Fibroblast of lung (primary cell): ENCODE measurements at places on chromosomes 7 and 10. TPM values are rescaled to one million over a fixed set of nuclear protein-coding genes. Genes with fewer than 3 reads are reported as not detected.

DNA sequence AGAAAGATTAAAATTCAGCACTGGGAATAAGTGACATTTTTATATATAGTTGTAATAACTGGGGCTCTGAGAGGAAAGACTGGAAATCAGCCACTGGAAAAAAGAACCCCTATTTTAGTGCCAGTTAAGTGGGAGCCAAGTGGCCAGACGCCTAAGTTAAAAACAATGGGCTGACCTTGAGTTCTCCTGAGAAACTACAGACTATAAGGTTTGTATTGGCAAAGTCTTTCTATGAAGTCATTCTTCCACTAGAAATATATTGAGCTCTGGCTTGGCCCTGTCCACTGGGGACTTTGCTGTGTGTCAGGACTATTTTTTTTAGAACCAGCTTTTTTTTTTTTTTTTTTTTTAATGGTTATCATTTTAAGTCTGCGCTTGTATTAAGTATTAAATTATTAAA, 210.6 kb upstream of the FZD8 start:
- no peak overlapping the region for H3K4me3 ChIP-seq
- H3K36me3 ChIP-seq: no peaks in the 10 kb centered on the region
- no peak for DNase-seq
- H3K27me3 ChIP-seq: no peaks in the 10 kb centered on the region
- peaks cover 3% of the 10 kb centered on the region for H3K4me1 ChIP-seq

- H3K4me1 ChIP-seq: no peaks in the 10 kb centered on the region
- no peak for DNase-seq
- no peaks in the 10 kb centered on the region for H3K27me3 ChIP-seq
- no peak overlapping the region for H3K27ac ChIP-seq
- H3K4me3 ChIP-seq: no peak overlapping the region
- no peaks in the 10 kb centered on the region for H3K36me3 ChIP-seq
Observed at GRCh38 chr10:54266395-54266794, 534.6 kb downstream of the PCDH15 start.

- H3K27ac ChIP-seq: no peak overlapping the region
- no peak for DNase-seq
- H3K4me1 ChIP-seq: no peaks in the 10 kb centered on the region
- no peaks in the 10 kb centered on the region for H3K27me3 ChIP-seq
- no peaks in the 10 kb centered on the region for H3K36me3 ChIP-seq
Observed at GRCh38 chr7:63077841-63078240, 920.8 kb upstream of the ZNF722 start.

- H3K27ac ChIP-seq: no peak overlapping the region
- no peaks in the 10 kb centered on the region for H3K27me3 ChIP-seq
- H3K4me3 ChIP-seq: no peak overlapping the region
- DNase-seq: no peak
- no peaks in the 10 kb centered on the region for H3K36me3 ChIP-seq
Observed at GRCh38 chr10:126892226-126893175, 12.7 kb upstream of the DOCK1 start.

DNA sequence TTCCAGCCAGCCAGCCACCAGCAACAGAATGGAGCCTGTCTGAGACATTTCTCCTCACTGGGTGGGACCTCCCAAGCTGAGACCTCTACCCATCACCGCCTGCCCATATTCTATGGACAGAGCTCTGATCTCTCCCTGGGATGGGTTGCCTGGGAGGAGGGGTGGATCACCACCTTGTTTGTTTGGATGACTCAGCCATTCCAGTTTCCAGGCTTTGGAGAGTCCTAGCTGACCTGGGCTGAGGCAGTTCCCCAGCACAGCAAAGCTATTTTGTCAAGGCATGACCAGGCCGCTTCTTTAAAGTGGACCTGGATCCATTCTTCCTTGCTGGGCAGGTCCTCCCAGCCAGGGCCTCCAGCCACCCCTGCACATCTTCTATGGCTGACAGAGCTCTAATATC, 982.3 kb downstream of the DNAJB9 start:
- no peak overlapping the region for H3K27ac ChIP-seq
- no peaks in the 10 kb centered on the region for H3K36me3 ChIP-seq
- no peak for DNase-seq
- no peak overlapping the region for H3K4me3 ChIP-seq
- H3K4me1 ChIP-seq: no peaks in the 10 kb centered on the region

DNA sequence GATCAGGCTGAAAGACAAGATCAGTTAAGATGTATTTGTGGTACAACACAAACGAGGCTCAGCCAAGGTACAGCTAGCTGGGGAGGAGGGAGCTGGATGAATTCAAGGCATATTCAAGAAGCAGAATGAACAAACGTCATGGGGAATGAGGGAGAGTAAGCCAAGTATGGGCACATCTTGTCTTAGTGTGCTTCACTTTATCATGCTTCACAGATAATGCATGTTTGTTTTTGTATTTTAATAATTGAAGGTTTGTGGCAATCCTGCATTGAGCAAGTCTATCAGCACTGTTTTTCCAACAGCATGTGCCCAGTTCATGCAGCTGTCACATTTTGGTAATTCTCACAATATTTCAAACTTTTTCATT, 135.4 kb downstream of the HIBADH start:
- no peak overlapping the region for H3K27ac ChIP-seq
- H3K4me3 ChIP-seq: no peak overlapping the region
- no peaks in the 10 kb centered on the region for H3K27me3 ChIP-seq
- H3K36me3 ChIP-seq: peaks cover 2% of the 10 kb centered on the region
- no peaks in the 10 kb centered on the region for H3K4me1 ChIP-seq

DNA sequence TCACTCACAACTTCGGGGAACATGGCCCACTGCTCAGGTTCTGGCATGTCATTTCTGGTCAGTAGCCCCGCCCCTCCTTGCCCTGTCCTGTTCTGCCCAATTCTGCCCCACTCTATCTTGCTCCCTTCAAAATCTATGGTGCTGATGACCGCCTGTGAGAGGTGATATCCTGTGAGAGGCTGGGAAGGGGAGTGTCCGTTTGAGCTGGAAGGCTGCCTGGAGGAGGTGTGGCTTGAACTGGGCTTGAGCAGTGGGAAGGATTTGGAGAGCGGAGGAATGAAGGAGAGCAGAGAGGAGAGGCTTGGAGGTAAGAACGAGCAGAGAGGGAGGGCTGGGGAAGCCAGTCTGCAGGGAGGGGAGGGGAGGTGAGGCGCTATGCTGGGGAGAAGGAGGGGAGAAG, 145.3 kb downstream of the RPS24 start:
- H3K4me1 ChIP-seq: no peaks in the 10 kb centered on the region
- H3K36me3 ChIP-seq: no peaks in the 10 kb centered on the region
- peak; percentile 45 for DNase-seq
- H3K4me3 ChIP-seq: no peak overlapping the region
- H3K27me3 ChIP-seq: peaks cover 8% of the 10 kb centered on the region
- no peak overlapping the region for H3K27ac ChIP-seq

- peaks cover 5% of the 10 kb centered on the region for H3K36me3 ChIP-seq
- H3K27me3 ChIP-seq: no peaks in the 10 kb centered on the region
- peak within 1 kb of the TSS; percentile 88 for H3K4me3 ChIP-seq
- no peaks in the 10 kb centered on the region for H3K4me1 ChIP-seq
- DNase-seq: peak; percentile 96
Observed at GRCh38 chr7:80918909-80919721, at the start of gene SEMA3C. TSS of gene SEMA3C (minus strand) at chr7:80919051. CDS start at chr7:80916781, 2,270 bp downstream.

- H3K36me3 ChIP-seq: no peaks in the 10 kb centered on the region
- no peak for DNase-seq
- H3K4me1 ChIP-seq: peaks cover 10% of the 10 kb centered on the region
- H3K27me3 ChIP-seq: no peaks in the 10 kb centered on the region
Observed at GRCh38 chr7:92783260-92784201, 52.8 kb downstream of the CDK6 start.

DNA sequence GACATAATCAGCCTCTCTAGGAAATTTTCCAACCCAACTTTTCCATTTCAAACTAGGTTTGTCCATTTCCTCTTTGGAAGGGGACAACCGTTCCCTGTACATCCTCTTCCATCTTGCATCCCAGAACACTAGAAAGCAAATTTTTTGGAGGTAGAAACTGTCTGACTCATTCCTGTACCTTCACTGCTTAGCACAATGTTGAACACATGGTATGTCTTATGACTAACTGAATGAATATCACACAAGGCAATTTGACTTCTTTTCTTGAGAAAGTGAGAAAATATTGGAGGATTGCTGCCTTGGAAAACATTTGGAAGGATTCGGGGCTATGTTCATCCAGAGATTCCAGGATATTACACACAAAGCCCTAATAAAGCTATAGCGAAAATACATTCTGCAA, 289.1 kb downstream of the FGFR2 start:
- no peaks in the 10 kb centered on the region for H3K36me3 ChIP-seq
- no peak overlapping the region for H3K4me3 ChIP-seq
- H3K27me3 ChIP-seq: no peaks in the 10 kb centered on the region

- DNase-seq: peak; percentile 2
- H3K27ac ChIP-seq: no peak overlapping the region
- no peak overlapping the region for H3K4me3 ChIP-seq
- H3K27me3 ChIP-seq: no peaks in the 10 kb centered on the region
Observed at GRCh38 chr7:146655928-146656797, 539.6 kb downstream of the CNTNAP2 start.

DNA sequence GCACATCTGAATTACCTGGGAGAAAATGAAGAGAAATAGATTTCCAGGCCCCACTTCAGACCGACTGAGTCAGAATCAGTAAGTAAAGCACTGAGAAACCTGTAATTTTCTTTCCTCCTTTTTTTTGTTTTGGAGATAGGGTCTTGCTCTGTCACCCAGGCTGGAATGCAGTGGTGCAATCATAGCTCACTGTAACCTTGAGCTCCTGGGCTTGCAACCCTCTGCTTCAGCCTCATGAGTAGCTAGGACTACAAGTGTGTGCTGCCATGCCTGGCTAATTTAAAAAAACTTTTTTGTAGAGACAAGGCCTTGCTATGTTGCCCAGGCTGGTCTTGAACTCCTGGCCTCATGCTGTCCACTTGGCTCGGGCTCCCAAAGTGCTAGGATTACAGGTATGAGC, 260.2 kb downstream of the STK31 start:
- no peaks in the 10 kb centered on the region for H3K36me3 ChIP-seq
- no peaks in the 10 kb centered on the region for H3K27me3 ChIP-seq
- no peak for DNase-seq
- no peaks in the 10 kb centered on the region for H3K4me1 ChIP-seq
- H3K4me3 ChIP-seq: no peak overlapping the region
- no peak overlapping the region for H3K27ac ChIP-seq

DNA sequence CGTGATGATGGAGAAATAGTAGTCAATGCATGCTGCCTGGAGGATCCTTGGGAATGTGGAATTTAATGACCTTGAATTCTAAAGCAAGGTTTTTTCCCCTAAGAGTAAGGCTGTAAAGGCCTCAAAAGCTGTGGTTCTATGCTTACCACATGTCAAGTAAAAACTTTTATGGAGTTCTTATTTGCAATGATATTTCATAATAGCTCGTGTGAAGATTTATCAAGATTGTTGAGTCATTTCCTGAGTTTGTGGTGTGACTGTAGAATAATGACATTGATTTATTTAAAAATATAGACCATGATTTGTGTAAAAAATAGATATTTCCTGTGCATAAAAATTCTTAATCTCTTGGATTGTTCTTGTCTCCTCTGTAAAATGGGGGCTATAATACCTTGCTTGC, 67.5 kb upstream of the SORCS1 start:
- no peaks in the 10 kb centered on the region for H3K4me1 ChIP-seq
- no peaks in the 10 kb centered on the region for H3K36me3 ChIP-seq
- no peak overlapping the region for H3K27ac ChIP-seq
- DNase-seq: no peak
- H3K4me3 ChIP-seq: no peak overlapping the region
- H3K27me3 ChIP-seq: no peaks in the 10 kb centered on the region

GRCh38 chr7:77904252-77904651, 105.7 kb downstream of the PHTF2 start:
- no peaks in the 10 kb centered on the region for H3K4me1 ChIP-seq
- DNase-seq: no peak
- no peaks in the 10 kb centered on the region for H3K27me3 ChIP-seq
- no peak overlapping the region for H3K27ac ChIP-seq
- H3K36me3 ChIP-seq: peaks cover 2% of the 10 kb centered on the region

DNA sequence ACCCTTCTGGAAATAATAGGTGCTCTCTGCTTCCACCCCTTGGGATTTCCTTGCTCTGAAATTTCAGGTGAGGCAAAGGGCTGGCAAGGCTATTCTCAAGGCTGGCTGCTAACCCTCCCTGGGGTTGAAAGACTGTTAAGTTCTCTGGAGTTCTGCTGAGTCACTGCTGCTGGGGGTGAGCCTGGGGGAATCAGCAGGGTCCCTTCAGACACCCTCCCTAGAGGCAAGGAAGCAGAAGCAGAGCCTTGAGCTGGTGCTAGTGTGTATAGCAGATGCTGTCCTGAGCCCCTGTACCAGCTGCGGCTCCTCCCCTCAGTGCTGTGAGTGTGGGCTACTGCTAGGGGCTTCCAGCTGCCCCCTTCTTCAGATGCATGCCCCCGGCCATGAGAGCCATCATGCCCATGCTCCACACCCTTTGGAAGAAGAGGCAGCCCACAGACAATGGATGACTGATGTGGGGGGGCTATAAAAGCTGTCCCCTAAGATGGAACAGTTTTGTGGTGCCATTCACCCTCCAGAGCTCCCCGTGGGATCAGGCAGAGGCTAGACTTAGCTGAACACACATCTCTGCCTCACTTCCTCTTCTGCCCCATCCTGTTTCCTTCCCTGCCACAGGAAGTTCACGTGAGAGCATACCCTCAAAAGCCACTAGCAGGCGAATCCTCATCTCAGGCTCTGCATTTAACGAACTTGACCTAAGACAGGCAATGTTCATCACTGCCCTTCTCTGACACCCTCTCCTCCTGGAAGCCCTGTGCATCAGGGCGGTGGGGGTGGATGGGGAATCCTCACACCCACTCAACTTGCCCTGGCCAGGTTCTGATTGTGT, 91.8 kb downstream of the SH3PXD2A start:
- H3K27ac ChIP-seq: no peak overlapping the region
- H3K36me3 ChIP-seq: no peaks in the 10 kb centered on the region
- no peak overlapping the region for H3K4me3 ChIP-seq

DNA sequence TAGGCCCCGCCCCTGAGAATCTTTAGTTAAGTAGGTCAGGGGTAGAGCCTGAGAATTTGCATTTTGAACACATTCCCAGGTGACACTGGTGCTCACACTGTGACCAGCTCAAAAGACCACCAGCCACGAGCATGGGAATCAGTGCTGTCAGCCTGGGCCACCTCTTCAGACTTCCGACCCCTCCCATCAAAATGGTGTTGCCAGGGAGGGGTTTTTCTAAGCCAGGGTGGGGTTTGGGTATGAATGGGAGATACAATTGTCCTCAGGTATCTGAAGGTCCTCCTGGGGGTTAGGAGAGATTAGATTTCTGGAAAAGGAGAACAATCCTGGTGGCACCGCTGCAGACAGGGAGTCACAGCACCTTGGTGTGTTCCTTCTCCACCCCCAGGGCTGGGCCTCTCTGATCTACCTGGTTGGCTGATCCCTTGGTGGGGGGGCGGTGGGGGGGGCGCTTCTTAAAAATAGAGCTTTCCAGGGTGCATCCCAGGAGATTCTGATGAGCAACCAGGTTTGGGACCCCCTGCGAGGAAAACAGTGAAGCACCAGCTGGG, 111.5 kb upstream of the ANLN start:
- no peaks in the 10 kb centered on the region for H3K36me3 ChIP-seq
- H3K27me3 ChIP-seq: no peaks in the 10 kb centered on the region
- H3K27ac ChIP-seq: no peak overlapping the region
- no peak for DNase-seq

The NPC1L1 gene
- under 0.01 TPM in 2 replicates for total RNA-seq

The LUC7L2 gene
- 33.4 and 38.5 TPM in 2 replicates for total RNA-seq

The C10orf53 gene
- not detected in 2 replicates for total RNA-seq

The EMX2 gene
- total RNA-seq: not detected in 2 replicates

The BHLHA15 gene
- total RNA-seq: 0.33 and 0.51 TPM in 2 replicates

The SORCS3 gene
- total RNA-seq: not detected in 2 replicates
